Hepatocyte (in vitro differentiated cells): ENCODE measurements at places on chromosomes 7 and 10.

- no peak for DNase-seq
Measured at GRCh38 chr10:105650306-105650705, 1009.2 kb downstream of the SORCS3 start.

DNA sequence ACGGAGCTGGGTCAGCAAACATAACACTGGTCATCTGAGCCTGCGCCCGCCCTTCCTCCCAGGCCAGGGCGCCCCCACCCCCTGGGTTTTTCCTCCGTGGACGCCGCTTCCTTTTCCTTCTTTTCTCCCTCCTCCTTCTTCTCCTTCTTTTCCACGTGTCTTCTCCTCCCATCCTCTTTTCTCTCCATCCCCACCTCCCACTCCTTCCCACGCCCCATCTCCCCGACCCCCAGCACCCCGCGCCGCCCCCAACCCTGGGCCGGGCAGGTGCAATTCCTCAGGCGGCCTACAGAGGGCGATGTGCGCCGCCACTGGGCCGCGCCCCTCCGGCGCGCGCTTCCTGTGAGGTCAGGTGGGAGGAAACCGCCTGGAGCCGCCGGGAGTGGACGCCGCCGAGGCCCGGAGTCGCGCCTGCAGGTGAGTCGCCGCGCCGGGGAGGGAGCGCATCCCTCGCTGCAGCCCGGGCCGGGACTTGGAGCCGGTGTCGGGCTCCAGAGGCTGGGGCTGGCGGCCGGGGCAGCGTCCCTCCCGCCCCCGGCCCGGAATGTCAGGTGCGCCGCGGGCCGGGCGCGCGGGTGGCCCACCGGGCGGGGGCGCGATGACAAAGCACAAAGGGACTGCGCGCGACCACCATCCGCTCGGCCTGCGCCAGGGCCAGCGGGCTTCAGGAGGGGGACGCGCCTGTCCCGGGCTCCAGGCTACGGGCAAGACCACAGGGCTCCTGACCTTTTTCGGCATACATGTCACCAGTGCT lies at the start of gene FAM241B:
Gene FAM241B, plus strand, starts transcription at position 351 of the 754 bp plus-strand sequence. CDS start 1,497 bp downstream, outside the sequence.
- peak; percentile 90 for DNase-seq

- peak; percentile 52 for DNase-seq
Measured at GRCh38 chr10:124740369-124741280, 3.6 kb downstream of the FAM53B start.

DNA sequence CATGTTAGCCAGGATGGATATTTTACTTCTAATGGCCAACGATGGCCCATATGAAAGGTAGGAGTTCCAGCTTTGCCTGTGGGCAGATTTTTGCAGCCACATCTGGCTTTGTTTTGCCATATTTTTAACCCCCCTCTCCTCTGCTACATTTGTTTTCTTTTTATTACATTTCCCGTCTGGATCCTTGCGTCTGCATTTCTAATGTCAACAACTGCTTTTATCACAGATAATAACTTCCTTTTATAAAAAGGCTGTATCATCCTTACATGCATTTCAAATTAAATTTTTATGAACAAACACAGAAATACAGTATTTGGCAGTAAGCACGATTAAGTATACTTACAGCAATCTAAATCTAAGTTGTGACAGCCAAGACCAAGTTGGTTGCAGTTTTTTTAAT lies 156.0 kb downstream of the BAMBI start:
- no peak for DNase-seq

- DNase-seq = peak; percentile 26
Measured at GRCh38 chr7:23956772-23957576, 247.0 kb downstream of the STK31 start.
